HepG2 (cell line): ENCODE measurements at places on chromosomes 5 and 9. TPM values are rescaled to one million over a fixed set of nuclear protein-coding genes. Genes with fewer than 3 reads are reported as not detected.

PCDHB9 gene
- 0.18 TPM in 1 of 2 replicates, not detected in the other for total RNA-seq

SHISAL2B gene
- not detected in 2 replicates for total RNA-seq

GRIN3A gene
- total RNA-seq, result not detected in 2 replicates

GABRA1 gene
- total RNA-seq, result not detected in 2 replicates

TBC1D9B gene
- 26.8 and 35.0 TPM in 2 replicates for total RNA-seq
